ENCODE measurements at places on chromosomes 12 and 14.

DNA sequence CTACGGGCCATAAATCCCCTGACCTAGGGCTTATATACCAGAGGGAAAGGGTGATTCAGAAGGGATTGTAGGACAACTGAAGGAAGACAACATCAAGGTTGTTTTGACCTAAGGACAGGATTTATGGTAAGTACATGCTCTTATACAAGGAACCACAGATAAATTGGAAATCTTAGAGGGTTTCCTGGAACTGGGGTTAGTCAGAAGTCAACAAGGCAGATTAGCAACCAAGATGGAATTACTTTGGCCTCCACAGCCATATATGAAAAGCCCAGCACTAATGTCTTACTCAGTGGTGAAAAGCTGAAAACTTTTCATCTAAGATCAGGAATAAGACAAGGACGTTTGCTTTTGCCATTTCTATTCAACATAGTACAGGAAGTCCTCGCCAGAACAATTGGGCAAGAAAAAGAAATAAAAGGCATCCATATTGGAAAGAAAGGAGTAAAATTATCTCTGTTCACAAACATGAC, 5.4 kb downstream of the TMBIM4 start:
- DNase-seq: peak; percentile 20

DNA sequence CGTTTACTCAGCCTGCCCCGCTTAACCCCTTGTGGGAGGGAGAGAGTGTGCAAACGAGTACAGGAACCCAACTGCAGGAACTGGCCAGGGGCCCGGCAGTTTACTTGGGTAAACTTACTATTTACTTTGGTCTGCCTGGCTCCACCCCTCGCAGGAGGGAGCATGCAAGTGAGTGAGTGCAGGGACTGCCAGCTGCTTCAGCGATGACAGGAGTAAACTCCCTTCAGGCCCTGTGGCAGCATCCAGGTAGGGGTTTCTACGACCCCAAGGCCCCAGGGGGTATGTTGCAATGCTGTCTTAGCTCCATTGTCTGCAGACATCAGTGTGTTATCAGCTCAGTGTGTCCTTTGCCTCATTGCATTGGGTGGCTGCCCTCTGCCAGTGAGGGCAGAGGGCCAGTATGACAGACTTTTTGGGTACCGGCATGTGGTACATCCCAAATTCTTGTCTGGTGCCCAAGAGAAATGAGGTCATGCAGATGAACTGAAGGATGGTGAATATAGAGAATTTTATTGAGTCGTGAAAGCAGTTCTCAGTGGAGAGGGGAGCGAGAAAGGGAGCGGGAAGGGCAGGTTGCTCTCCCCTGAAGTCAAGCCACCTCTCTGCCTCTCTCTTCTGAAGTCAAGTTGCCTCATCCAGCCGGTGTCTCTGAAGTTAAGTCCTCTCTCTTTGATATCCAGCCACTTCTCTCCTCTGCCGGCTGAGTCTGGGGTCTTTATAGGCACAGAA, 181.8 kb downstream of the FUT8 start:
- DNase-seq: no peak

DNA sequence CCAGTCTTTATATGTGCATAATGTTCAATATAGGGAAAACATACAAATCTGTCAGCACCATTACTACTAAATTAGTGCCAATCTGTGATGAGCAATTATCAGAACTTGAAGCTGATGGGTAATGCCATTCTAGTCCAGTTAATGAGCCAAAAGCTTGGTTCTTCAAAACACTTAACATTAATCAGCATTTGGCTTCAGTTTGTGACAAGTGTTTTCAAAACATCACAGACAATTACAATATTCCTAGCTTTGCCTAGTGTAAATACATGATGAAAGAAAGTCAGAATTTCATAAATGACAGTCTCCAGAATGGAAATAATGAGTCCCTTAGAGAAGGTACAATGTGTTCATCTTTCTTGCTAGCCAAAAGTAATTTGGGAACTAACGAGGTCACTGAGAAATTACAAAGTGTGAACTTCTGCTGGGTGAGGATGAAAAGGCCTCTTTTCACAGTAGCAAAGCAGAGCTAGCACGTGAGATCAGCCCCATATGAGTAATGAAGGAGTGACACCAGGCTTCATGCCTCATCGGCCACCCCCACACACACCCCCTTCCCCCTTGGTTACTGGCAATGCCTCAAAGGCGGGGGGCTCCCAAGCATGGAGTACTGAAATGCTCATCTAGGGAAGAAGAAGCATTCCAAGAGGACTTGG, 180.6 kb upstream of the EEA1 start:
- DNase-seq: peak; percentile 36

- no peak for DNase-seq
These were observed 10.1 kb downstream of the IL23A start for GRCh38 chr12:56348776-56349175.

GRCh38 chr14:103628221-103628683, 759 bp upstream of the KLC1 start:
- DNase-seq: peak; percentile 59

GRCh38 chr12:31220633-31221550, 105.1 kb downstream of the SINHCAF start:
- no peak for DNase-seq

DNA sequence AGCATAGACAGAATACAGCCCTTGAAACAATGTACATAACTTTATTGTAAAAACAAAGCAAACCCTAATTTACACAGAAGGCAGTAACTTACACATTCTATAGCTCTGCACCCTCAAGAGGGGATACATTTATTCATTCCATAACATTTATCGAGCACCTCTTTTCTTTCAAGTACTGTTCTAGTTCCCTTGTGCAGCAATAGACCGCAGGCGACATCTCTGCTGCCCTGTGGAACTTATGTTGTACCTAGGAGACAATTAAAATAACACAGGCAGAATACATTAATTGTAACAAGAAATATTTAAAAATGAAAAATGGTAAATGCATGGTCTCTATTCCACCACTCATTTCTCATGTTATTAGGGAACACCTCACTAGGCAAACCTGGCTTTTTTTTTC, 1.4 kb upstream of the ARHGDIB start:
- no peak for DNase-seq

DNA sequence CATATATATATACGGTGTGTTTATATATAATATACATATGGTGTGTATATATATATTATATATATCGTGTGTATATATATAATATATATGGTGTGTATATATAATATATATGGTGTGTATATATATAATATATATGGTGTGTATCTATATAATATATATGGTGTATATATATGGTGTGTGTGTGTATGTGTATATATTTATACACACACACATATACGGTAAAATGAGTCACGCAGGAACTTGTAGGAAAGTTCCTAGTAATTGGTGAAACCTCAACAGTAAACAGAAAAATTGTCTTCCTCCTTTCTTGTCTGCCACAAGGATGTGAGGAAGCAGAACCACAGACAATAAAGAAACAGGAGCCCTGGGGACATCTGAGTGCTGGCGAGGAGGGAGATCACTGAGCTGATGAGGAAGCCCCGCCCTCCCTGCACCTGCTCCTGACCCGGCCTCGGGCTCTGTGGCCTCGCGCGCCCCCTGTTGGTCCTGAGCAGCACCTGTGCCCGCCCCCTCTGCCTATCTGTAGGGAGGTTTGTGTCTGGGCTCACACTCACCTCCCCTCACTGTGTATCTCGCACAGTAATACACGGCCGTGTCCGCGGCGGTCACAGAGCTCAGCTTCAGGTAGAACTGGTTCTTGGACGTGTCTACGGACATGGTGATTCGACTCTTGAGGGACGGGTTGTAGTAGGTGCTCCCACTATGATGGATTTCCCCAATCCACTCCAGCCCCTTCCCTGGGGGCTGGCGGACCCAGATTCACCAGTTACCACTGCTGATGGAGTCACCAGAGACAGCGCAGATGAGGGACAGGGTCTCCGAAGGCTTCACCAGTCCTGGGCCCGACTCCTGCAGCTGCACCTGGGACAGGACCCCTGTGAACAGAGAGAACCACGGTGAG, 1079.4 kb downstream of the TMEM121 start:
- DNase-seq: no peak

DNA sequence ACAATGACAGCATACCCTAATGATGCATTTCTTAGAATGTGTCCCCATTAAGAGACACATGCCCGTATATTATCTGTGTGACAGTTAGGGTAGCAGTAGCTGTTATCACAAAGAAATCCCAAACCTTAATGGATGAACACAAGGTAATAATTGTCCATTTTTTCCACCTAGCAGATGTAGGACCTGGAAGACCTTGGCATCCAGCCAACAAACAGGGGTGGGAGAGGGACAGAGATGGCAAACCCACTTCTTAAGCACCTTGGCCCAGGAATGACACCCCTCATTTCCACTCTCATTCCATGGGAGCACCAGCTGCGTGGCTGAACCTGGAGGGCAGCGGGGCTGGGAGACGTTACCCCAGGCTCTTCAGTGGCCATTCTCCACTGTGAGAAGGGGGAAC, 679.0 kb downstream of the AACS start:
- DNase-seq: no peak

DNA sequence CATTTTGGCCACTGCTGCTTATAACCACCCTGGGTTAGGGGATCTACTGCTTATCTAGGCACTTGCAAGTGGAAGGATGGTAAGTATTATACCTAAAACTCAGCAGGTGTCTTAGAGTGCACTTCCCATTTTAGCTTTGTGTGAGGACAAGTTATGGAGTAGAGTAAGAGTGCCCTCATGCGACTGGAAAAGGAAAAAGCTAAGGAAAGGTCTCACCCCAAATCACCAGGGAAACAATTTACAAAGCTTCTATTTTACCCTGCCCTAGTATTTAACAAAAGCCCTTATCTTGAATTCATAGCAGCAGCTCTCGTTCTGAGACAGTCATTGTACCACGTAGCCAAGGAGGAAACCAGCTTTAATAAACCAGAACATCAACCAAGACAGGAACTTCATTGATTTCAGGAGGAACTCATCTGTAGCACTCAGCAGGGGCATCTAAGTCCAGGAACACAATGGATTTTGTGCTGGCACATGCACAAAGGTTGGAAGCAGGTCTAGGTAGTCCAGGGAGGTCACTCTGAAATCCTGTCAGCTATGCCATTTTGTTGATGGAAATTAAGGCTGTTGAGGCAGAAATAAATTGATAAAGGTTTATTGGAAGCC, 2.9 kb downstream of the RDH12 start:
- DNase-seq: peak; percentile 46

GRCh38 chr12:23543767-23544166, 405.7 kb downstream of the SOX5 start:
- DNase-seq: no peak

DNA sequence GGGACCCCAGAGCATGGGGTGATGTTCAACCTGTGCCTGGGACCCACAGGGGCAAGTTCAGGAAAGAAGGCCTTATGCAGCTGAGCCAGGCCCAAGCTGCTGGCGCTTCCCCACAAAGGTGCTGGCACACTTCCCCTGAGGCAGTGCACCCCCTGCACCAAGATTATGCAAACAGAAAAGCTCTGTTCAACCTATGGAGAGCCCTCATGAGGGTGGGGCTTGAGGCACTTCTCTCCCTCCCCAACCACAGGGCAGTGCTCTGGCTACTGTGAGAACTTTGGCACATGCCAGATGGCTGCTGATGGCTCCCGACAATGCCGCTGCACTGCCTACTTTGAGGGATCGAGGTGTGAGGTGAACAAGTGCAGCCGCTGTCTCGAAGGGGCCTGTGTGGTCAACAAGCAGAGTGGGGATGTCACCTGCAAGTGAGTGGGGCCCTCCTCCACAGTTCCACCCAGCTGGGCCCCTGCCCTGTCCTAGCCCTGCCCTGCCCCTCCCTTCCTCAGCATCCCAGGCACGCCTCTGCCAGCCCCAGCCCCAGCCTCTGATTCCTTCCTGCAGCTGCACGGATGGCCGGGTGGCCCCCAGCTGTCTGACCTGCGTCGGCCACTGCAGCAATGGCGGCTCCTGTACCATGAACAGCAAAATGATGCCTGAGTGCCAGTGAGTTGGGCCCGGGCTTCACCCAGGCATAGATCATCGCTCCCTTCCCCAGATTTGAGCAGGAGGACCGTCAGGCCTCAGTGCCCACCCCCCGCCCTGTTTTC, 5.5 kb upstream of the NXPH4 start:
- DNase-seq: no peak

DNA sequence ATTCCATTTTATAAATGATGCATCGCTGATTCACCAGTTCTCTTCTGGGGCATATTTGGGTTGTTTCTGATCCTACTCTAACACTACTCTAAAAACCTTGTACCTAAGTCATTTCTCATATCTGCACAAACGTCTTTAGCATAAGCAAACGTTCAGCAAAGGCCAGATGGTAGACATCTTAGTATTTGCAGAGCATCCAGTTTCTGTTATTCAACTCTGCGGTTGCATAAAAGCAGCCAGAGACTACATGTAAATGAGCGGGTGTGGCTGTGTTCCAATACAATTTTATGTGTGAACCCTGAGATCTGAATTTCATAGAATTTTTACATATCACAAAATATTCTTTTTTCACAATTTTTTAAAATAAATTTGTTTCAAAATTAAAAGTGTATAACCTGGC, 22.8 kb upstream of the MMP17 start:
- no peak for DNase-seq

GRCh38 chr12:4566474-4566873, 4.5 kb downstream of the DYRK4 start:
- DNase-seq: no peak

GRCh38 chr14:36028665-36029064, 147.9 kb downstream of the PTCSC3 start:
- DNase-seq: no peak

DNA sequence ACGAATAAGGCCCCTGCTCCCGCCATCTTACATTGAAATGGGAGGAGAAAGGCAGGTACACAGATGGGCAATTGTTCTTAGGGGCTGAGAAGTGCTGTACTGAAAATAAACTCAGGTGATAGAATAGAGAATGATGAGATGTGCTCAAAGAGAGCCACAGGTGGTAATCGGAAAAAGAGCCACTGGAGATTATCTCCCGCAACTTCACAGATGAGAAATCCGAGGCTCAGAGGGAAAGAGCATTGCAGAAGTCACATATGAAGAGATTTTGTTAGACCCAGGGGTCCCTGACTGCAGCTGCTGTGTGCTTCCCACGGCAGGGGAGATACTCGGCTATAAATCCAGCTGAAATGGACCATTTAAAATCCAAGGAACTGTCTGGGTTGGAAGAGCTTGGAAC, 73.7 kb downstream of the PRIMA1 start:
- DNase-seq: no peak

DNA sequence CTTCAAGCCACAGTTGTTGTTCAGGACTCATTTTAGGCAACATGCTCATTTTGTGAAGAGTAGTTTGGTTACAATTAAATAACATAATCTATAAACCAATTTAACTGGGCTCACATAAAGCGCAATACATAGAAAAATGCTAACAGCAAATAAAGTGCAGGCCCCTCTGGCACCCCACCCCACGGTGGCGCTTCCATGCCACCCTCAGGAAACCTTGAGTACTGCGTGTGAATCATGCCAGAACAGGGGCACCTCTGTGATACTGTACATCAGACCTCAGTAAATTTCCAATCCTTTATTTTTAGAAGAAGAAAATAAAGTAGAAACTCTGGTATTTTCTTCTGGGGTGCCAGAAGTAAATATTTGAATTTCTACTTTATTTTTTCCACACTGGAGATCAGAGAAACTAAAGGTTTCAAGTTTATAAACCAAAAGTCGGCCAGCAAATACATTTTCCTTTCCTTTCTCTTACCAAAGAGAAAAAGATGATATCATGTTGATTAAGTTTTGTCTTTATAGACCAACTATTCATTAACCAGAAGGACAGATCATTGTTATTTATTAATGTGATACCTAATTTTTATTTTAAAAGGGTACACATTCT, 316.8 kb downstream of the PAWR start:
- peak; percentile 30 for DNase-seq

- DNase-seq: no peak
These were observed 13.7 kb downstream of the CHFR start for GRCh38 chr12:132873724-132874123.

Measured in fibroblast of upper back skin (primary cell).